GM12878 (cell line): ENCODE measurements at places on chromosomes 5 and 9.

GRCh38 chr5:14445576-14446290 lies 135.9 kb upstream of the OTULINL start:
- DNase-seq, result no peak

- no peak for DNase-seq
Observed at GRCh38 chr9:31776471-31776870, 608.0 kb upstream of the ACO1 start.

DNA sequence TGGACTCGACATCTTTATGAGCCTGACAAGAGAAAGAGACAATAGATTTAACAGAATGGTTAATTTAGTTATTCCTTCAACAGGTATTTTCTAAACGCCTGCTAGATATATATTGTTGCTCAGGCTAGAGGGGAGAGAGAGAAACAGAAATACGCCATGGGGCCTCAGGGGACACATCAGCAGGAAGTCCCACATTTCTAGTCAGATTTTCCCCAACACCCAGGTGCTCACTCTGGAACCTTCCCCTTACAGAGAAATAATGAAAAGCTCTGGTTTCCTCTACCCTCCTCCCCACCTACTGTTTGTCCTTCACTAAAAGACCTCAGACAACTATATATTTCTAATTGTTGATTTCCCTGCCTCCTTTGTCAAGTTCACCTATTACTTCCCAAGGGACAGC lies 130.3 kb upstream of the TBC1D2 start:
- no peak for DNase-seq

- DNase-seq, result no peak
Observed at GRCh38 chr5:127031147-127031862, 947 bp upstream of the MARCHF3 start.

DNA sequence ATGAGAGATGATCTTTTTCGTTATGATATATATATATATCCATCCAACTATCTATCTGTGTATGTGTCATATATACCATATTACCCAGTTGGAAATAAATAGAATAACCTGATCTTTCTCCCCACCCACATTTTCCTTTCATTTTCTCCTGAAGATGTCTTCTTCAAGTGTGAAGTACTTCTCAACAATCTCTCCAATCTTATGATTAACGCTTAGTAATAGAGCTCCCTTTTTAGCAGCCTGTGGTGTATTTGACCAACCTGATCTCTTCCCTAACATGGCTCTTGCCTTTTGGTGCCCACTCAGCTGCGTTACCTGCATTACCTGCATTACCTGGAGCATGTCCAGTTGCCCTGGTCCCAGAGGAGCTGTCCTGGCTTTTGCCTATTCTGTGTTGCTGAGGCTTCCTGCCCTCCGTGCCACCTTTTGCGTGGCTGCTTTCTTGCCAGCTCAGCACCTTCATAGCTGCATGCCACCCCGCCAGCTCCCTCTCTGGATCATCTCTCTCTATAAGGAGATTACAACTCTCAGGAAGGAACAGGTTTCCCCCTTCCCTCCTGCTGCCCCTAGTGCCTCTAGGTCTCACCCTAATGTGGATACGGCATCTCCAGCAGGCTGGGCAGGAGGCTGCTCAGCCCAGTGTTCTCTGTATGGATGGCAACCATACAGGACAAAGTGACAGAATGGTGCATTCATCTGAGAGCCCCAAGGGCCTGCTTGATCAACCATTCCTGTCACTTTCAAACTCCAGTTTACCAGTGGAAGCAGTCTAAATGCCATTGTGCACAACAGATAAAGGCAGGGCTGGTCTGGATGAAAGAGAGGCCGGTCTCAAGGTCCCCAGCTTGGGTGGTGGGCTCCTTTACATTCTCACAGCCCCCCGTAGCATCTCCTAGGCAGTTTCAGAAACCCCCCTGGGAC lies 126.7 kb downstream of the GADD45G start:
- DNase-seq, result no peak

GRCh38 chr5:19930451-19930850 lies 57.5 kb downstream of the CDH18 start:
- no peak for DNase-seq

- DNase-seq, result no peak
Observed at GRCh38 chr9:35980289-35981011, 22.5 kb upstream of the OR2S2 start.

GRCh38 chr5:58040846-58041245 lies 419.0 kb downstream of the PLK2 start:
- no peak for DNase-seq

DNA sequence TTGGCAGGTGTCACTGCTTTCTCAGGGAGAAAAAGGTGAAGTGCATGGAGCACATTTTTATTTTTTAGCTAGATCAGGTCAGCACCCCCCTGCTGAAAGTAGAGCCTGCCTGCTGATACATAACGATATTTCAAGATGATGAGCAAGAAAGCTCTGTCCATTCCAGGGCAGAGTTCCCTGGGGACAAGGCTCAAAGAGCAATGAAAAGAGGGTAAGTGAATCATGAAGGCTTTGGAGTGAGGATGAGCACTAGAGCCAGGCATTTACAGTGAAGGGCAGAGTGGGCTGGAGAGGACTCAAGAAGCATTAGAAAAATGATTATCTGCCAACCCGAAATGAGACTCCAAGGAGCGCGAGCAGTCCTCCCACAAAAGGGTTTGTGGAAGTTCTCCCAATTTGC lies 345.7 kb downstream of the TLE4 start:
- DNase-seq, result no peak

DNA sequence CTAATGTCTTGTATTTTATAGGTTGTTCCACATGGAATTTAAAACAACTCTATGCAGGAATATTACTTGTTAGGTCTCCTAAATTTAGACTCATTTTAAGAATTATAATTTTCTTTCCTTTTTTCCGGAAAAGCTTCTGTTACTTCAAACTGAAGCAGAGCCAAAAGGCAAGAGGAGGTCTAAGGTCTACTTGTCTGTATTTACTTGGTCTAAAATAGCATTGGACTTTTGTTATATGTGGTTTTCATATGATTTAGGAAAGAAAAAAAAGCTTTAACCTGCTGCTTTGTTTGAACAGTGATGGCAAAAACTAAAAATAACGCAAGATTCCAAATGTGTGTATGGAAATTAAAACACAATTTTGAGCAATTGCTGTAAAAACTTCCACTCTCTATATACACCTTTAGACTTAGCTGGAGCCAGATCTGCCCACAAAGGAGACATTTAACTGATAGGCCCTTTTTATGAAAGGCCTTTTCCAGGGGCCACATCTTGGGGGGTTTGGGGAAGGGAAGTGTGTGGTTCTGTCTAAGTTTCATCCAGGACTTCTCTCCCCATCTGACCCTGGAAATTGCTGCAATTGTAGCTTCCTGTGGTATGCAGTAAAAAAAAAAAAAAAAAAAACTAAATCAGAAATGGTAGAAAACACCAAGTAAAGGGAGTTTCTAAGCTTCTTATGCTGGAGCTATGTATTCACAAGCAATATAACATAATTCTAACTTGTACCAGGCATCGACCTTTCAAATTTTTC lies 307.7 kb upstream of the MEF2C start:
- DNase-seq, result no peak

GRCh38 chr5:180128671-180129261 lies 57.2 kb upstream of the RNF130 start:
- no peak for DNase-seq

DNA sequence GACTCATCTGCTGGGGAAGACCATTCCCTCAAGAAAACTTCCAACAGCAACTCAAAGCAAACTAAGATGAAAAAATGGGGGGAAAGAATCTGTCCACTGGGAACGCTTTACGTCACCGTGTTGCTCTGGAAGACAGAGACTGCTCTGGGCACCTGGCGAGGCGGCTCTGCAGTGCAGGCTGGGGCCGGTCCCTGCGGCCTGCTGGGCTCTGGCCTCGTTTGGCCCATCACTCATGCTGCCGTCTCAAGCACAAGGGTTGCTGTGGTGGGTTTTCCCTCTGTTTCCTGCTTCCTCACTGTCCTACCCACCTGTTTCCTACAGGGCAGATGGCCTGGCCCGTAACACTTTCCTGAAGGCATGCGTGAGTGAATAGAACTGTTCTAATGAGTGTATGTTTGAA lies 92.9 kb upstream of the OTULINL start:
- DNase-seq, result no peak

GRCh38 chr9:113274474-113275156 lies 757 bp downstream of the CDC26 start:
- DNase-seq, result peak; percentile 35

DNA sequence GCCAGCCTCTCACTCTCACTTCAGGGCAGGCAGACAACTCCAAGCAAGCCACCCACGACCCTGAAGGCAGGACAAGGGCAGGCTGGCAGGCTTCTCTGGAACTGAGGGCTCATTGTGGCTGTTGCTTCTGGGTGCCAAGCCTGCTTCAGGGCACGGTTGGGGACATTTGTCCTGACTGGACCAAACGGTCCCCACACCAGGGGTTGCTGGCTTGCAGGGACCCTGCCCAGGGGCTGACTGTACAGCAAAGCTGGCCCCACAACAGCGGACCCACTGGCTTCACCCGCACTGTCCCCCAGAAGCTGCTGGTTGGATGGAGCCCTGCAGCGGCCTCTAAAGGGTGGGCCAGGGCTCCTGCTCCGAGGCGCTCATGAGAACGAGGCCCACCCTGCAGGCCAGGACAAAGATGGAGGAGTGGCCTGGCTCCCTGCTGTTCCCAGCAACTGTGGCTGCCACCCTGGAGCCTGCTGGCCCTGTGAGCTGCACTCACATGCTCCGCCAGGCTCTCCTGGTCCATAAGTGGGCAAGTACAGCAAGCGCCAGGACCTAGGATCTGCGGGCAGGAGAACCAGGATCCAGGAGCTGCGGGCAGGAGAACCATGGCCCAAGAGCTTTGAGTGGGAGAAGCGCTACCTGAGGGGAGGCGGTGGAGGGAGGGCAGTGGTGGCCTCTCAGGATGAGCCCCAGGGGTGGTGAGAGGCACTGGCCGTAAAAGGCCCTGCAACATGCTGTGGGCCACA lies 34.4 kb upstream of the NSMF start:
- no peak for DNase-seq

GRCh38 chr5:137142346-137142745 lies 356.8 kb downstream of the SPOCK1 start:
- no peak for DNase-seq
